ENCODE measurements at places on chromosomes 16 and 17. TPM values are rescaled to one million over a fixed set of nuclear protein-coding genes. Genes with fewer than 3 reads are reported as not detected.

Gene CNGB1
- not detected for total RNA-seq

Gene TP53TG3F
- total RNA-seq: not detected

Gene APOBR
- total RNA-seq: 2.1 TPM

Gene OR4D1
- not detected for total RNA-seq

Gene KRTAP4-3
- total RNA-seq: not detected

Gene TPSG1
- 0.52 TPM for total RNA-seq

Gene ZG16B
- not detected for total RNA-seq

Gene ZNF287
- 5.1 TPM for total RNA-seq

Gene CDYL2
- total RNA-seq: 12.1 TPM

Gene DOC2A
- total RNA-seq: 0.33 TPM

Gene TBC1D3E
- total RNA-seq: not detected

Gene HOXB6
- 3.9 TPM for total RNA-seq

Gene INCA1
- 0.60 TPM for total RNA-seq

Gene CMTM1
- 2.1 TPM for total RNA-seq

Gene TEX19
- not detected for total RNA-seq

Gene CHRNE
- total RNA-seq: 0.57 TPM

Gene OR1A1
- not detected for total RNA-seq

Gene SYT17
- total RNA-seq: 1.2 TPM

Gene MT1G
- 14.0 TPM for total RNA-seq

Gene RGS11
- total RNA-seq: 7.7 TPM

Gene RHBDF1
- 39.5 TPM for total RNA-seq

Gene FGF11
- 3.8 TPM for total RNA-seq

Gene MYH2
- total RNA-seq: 0.43 TPM

Gene C1QBP
- 74.3 TPM for total RNA-seq

Gene HBA2
- total RNA-seq: 750 TPM

Gene SLC16A3
- total RNA-seq: 53.7 TPM

Gene BCL6B
- total RNA-seq: 29.7 TPM

Gene CACNG3
- total RNA-seq: not detected
